DND-41 (cell line): ENCODE measurements at places on chromosomes 1 and 21.

GRCh38 chr1:14253676-14254075 is 344.8 kb upstream of the KAZN start:
- DNase-seq: no peak

DNA sequence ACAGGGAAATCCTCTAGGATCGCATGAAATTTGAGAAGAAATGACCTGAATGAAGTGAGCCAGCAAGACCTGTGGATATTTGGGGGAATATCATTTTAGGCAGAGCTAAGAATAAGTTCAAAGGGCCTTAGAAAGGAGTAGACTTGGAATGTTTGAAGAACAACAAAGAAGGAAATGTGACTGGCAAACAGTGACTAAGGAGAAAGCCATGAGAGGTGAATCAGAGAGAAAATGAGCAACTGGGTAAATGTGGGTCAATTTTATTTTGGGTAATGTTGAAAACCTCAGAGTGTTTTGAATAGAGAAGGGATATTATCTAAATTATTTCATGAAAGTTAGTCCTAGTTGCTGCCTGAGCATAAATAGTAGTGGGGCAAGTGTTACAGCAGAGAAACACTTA is 672.8 kb downstream of the LMO4 start:
- no peak for DNase-seq

DNA sequence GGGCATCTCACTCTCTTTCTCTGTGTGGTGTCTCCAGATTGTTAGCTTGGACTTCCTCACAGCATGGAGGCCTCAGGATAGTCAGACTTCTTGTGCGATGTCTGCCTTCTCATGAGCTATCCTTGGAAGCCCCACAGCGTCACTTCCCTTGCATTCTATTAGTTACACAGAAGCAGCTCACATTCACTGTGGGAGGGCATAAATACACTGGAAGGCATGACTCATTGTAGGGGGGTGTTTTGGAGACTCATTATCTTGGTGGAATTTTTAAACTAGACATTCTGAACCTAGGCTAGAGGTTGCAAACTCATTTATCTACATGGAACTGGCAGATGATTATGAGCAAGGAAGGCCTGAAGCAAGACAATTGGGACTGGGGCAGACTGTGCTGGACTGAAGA is 21.4 kb upstream of the FASLG start:
- no peak for DNase-seq

DNA sequence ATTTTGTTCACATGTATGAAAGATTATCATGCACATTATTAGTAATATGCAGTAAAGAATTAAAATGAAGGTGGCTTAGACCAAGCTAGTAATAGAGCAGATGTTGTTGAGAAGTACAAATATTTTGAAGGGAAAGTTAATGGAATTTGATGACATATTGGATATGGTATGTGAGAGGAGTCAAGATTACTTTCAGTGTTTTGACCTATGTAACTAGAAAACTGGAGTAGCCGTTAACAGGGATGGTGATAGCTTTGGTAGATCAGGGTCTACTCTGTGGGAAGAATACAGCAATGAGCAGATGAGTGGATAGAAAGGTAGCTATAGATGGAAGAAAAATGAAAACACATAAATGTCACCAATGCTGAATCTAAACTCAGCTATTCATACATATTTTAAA is 163.2 kb upstream of the LRRC7 start:
- DNase-seq: no peak

DNA sequence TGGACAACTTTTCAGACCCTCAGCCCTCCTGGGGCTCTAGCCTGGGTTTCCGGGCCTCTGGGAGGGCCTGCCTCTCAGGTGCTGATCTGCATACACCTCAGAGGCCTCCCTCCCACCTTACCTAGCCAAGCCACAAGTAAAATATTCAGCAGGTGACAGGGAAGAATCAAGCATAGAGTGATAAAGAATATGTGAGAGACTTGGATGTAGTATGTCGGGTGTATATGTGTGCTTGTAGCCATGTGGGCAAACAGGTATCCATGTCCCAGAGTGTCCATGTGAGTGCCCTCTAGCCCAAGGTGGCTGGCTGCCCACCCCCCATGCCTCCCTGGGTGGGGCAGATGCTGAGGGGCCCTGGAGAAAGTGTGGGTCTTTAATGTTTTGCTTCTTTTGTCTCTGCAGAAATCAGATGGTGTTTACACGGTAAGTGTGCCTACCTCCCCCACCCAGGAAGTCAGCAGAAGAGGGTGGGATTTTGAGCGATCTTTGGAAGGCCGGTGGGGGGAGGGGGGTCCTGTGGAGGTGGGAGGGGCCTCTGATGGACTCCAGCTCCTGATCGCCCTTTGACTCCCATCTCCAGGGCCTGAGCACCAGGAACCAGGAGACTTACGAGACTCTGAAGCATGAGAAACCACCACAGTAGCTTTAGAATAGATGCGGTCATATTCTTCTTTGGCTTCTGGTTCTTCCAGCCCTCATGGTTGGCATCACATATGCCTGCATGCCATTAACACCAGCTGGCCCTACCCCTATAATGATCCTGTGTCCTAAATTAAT is 3.4 kb downstream of the FCER1G start:
- no peak for DNase-seq

- no peak for DNase-seq
Observed at GRCh38 chr1:8512504-8512903, 194.6 kb downstream of the SLC45A1 start.

DNA sequence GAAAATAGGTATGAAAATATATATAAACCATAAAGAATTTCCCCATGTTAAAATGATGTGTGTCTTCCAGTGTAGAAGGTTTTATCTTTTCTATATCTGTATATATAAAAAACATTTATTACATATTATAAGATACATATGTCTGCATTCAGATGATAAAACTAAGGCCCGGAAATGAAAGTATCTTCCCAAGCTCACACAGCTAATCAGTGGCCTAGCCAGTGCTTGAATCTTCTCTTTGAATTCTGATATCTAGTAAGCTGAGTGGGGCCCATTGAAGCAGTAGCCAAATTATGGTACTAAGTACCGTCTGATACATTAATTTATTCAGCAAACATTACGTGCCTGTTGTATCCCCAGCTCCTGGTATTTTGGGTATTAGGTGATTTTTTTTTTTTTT is 28.6 kb downstream of the UCK2 start:
- DNase-seq: no peak

GRCh38 chr1:57632401-57632800 is 208.5 kb upstream of the DAB1 start:
- no peak for DNase-seq

DNA sequence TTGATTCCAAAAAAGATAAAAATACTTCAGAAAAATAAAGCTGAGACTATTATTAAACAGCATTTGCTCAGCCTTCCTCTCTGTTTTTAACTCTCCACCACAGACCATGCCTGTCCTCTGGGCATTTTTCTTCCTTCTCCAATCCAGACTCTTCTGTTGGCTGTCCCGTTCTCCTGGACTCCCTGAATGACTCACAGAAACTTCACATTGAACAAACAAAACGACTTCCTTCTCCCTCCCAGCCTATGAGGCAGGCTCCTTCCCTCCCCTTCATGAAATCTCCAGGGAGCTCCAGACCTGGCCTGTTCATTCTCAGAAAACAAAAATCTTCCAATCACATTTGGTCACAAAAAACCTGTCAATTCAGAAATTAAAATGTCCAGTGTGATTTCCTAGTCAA is 421.3 kb downstream of the NPHP4 start:
- no peak for DNase-seq

GRCh38 chr1:84672080-84672854 is 18.0 kb downstream of the SSX2IP start:
- DNase-seq: no peak

DNA sequence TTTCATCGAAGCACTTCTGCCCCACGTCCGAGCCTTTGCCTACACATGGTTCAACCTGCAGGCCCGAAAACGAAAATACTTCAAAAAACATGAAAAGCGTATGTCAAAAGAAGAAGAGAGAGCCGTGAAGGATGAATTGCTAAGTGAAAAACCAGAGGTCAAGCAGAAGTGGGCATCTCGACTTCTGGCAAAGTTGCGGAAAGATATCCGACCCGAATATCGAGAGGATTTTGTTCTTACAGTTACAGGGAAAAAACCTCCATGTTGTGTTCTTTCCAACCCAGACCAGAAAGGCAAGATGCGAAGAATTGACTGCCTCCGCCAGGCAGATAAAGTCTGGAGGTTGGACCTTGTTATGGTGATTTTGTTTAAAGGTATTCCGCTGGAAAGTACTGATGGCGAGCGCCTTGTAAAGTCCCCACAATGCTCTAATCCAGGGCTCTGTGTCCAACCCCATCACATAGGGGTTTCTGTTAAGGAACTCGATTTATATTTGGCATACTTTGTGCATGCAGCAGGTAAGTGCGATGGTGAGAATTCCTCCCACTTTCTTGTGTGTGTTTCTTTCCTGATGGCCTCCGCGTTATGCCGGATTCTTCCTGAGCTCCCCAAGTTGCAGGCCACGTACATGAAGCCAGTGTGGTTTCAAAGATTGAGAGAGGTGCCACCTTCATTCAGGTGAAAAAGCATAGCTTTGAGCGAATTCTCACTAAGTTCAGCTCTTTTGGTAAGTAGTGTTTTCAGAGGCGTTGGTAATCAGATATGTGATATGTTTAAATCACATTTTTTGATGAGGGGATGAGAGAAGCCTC is 6.0 kb downstream of the NFIA start:
- DNase-seq: no peak

- no peak for DNase-seq
Observed at GRCh38 chr1:116497656-116498055, 73.2 kb downstream of the CD58 start.

DNA sequence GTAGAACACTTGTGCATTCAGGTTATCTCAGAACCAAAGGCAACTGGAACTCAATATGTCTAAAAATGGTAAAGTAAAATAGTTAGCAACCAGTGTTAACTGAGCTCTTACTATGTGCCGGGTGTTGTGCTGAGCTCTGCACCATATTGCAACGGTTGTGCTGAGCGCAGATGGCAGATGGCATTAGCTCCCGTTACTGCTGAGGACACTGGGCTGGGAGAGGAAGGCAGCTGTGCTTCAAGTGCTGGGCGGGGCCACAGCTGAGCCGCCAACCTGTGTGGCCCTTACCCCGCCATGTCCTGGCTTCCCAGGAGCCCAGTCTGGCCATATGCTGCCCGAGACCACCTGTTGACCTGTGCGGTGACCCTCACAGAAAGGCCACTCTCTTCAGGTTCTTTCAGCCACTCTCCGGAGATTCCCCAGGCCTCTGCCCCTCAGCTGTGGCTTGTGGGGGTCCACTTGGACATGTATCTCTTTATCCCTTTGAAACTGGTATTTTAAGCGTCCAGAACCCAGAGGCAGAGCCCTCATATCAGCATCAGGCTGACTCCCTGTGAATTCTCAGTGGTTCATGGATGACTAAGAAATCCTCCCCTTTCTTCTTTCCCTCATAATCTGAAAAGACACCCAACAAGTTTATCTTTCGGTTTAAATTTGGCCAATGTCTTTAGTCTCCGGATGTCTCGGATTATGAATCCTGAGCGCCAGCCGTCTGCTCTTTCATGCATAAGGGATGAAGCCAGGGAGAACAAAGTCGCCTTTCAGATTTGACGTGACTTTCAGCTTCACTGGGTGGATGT is 26.4 kb downstream of the LDLRAP1 start:
- no peak for DNase-seq

DNA sequence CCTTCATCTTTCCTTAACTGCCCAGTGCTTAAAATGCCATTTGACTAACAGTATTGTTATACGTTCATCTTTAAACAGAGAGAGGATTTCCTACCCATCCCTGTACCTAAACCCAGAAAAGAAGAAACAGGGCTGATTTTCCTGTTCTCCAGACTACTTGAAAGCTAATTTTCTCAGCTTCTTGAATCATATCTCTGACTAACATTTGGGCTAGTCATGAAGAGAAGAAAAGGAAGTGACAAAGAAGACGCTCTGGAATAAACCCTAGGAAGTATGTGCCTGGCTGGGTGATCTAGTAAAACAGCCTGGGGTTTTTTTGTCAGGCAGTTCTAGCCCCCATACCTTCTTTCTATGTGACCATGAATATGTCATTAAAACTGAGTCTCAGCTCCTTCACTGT is 44.8 kb upstream of the SGIP1 start:
- no peak for DNase-seq

DNA sequence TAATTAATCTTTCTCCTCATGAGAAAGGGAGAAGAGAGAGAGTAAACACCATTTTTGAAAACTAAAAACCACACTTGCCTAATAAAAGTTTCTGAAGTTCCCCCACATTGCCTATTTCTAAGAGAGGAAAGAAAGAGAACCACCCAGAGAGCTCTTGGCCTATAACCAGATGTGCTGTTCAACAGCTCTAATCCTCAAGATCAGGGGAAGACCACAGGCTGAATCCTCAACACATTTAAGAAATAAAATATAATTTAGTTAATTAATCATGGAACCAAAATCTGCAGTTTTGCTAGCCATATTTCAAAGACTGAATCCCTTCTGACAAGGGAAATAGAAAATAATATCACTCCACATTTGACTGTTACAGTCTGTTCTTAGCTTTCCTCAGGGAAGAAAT is 11.9 kb downstream of the PRRX1 start:
- DNase-seq: no peak

GRCh38 chr1:147719029-147719698 is 41.2 kb downstream of the GJA5 start:
- peak; percentile 9 for DNase-seq

DNA sequence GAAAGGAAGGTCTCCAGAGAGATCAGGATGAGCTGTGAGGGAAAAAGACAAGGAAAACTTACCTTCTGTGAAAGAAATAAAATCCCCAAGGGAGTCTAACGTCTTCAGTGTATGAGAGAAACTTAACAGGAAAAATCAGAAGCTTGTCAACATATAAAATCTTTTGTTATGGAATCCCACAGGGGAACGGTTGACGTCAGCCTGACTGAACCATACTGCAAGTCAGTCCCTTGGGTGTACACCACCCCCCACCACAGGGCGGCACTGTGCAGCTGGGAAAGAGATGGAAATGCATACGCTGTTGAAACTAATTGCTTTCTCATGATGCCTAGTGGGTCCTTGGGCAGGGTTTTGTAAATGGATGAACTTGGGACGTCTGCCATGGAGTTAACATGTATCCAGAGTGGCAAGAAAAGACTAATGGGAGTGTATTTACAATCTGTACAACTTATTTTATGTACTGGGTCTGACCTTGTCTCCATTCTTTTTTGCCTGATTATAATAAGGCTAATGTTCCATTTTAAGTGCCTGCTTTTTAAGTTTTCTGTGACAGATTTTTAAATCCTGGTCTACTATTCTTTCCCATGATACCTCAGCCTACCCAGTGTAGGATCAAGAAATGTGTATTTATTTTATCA is 22.7 kb downstream of the UTP25 start:
- DNase-seq: peak; percentile 28

DNA sequence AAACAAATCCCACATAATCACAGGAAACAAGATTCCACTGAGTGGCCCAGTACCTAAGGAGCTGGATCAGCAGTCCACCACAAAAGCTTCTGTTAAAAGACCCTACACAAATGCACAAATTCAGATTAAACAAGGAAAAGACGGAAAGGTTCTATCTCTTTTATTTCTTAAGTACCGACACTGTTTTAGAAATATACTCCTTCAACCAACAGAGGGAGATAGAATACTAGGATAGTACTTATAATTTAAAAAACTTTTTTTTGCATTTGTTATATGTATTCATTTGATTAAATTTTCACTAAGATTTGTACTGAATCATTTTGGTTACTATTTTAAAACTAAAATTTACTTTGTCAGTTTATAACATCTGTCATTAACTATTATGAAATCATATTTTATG is 12.5 kb downstream of the CDC7 start:
- DNase-seq: no peak

GRCh38 chr1:186681121-186681520 is 898 bp upstream of the PTGS2 start:
- DNase-seq: no peak
